Epithelial cell of esophagus (primary cell): ENCODE measurements at places on chromosomes 12 and 14.

DNA sequence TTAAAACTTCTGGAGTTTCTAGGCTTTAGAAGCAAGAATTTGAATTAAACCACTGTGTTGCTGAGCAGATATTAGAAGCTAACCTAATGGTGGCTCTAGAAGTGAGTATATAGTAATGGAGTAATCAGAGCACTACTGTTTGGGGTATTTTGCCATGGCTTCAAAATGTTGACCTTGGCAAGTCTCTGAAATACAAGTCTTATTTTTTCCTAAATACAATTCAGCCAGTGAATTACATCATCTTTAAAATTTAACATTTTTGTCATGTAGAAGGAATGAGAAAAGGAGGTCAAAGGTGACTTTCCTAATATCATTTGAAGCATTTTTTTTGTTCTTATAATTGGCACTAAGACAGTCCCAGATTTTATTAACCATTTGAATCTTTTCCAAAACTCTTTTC is 25.2 kb downstream of the PMCH start:
- DNase-seq, result no peak

DNA sequence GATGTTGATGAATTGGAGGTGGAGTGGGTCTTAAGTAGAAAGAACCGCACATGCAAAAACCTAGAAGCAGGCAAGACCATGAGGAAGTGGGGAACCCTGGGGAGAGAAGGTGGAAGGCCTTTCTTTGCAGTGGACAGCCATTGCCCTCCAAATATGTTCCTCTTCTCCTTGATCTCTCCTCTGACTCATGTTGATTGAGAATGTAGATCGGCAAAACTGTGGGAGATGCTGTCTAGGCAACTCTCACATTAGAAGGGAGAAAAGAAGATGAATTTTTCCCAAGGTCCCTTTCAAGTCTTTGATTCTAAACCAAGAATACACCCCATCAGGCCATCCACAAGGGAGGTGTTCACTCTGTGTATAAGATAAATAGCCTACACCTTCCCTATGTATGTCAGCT is 257.5 kb downstream of the MSRB3 start:
- no peak for DNase-seq

DNA sequence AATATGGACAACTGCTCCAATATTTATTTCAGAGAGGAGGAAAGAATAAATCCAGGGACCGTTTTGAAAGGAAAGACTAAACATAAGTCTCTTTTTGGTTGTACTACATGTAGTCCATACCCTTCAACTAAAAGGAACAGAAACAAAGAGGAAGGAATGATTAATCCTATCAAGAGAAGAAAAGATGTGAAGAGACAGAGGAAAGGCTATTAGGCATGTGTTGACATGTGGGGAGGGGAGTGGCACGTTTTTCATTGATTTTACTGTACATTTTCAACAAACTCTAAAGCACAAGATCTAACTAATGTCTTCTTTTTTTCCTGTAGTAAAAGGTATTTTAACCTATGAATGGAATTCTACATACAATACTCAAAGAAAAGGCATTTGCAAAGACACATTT is 85.6 kb downstream of the NAV3 start:
- DNase-seq, result peak; percentile 57

- peak; percentile 46 for DNase-seq
Measured at GRCh38 chr12:106583242-106584103, 669 bp downstream of the RFX4 start.

DNA sequence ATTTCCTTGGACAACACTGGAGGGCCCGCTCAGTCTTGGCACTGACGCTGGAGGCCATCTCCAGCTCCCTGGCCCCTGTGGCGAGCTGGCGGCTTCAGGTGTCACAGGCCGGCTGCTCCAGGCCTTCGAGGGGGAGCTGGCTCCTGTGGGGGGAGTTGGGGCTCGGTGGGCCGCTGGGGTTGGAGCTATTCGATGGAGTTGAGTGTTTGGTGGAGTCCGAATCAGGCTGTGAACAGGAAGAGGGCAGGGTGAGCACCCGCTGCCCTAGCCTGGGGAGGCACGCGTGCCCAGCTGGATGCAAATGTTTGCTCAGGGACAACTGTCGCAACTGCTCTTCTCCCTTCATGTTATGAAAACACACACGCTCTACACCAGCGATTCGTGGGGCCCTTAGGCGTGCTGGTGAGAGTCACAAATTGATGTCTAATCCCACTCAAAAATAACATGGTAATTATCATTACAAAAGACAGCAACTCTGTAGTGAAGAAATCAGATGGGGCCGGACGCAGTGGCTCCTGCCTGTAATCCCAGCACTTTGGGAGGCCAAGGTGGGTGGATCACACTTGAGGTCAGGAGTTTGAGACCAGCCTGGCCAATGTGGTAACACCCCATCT is 11.3 kb downstream of the AMN start:
- no peak for DNase-seq

DNA sequence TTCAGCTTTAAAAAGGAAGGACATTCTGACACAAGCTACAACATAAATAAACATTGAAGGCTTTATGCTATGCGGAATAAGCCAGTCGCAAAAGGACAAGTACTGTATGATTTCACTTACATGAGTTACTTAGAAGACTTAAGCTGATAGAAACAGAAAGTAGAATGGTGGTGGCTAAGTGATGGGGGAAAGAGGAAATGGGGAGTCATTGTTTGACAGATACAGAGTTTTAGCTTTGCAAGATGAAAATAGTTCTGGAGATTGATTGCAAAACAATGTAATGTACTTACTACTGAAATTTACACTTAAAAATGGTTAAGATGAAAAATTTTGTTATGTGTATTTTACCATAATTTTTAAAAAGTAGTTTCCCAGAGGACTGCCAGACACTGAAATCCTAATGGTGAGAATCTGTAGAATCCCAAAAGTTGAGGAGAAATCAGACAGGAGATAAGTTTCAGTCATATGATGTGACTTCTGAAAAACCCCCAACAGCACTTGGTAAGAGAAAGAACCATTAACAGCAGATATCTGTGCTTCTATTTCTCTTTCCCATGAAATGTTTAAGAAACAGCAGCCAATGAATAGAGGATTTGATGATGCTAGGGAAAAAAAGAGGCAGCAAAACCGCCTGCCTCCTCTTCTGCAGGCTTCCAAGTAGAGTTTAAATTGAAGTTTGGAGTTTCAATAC is 16.6 kb upstream of the CLEC2A start:
- DNase-seq, result no peak

DNA sequence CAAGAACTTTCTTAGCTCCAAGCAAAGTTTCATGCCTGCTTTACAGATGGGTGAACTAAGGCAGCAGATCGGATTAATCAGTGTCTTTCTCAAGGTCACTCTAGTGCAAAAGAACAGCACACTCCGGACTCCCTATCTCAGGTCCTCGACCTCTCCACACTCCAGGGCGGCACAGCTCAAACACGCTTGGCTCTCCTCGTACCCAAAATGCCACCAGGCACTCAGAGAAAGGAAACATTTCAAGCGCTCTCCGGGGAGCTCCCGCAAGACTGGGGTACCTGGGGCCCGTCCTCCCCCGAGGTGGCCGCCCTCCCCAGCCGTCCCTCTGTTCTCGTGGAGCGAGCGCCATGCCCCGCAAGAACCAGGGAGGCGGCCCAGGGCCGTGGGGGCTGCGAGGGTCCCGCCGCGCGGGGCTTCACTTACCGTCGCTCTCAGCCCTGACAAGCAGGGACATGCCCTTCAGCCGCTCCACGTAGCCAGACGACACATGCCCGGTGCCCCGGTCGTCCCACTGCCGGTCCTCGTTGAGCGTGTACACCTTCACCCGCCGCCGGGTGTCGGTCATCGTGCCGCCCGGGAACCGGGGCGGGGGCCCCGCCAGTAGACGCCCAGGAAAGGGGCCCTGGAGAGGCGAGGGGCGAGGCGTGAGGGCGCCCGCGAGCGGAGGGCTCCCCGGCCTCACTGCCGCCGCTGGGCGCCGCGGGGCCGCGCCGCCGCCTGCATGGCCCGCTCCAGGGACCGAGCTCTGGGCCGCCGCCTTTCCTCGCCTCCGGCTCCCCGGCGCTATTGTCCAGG is 830 bp downstream of the PPP4R3A start:
- DNase-seq, result peak; percentile 47
